Activated naive CD8-positive, alpha-beta T cell treated with anti-CD3 and anti-CD28 coated beads for 36 hours (primary cell): ENCODE measurements at places on chromosomes 2 and 18. TPM values are rescaled to one million over a fixed set of nuclear protein-coding genes. Genes with fewer than 3 reads are reported as not detected.

GRCh38 chr2:3601561-3602271 is 6.8 kb downstream of the COLEC11 start:
- H3K27me3 ChIP-seq, result peaks cover 4% of the 10 kb centered on the region
- H3K27ac ChIP-seq, result no peak overlapping the region
- H3K36me3 ChIP-seq, result no peaks in the 10 kb centered on the region
- H3K4me3 ChIP-seq, result no peak overlapping the region
- DNase-seq, result no peak
- H3K4me1 ChIP-seq, result peaks cover 19% of the 10 kb centered on the region

DNA sequence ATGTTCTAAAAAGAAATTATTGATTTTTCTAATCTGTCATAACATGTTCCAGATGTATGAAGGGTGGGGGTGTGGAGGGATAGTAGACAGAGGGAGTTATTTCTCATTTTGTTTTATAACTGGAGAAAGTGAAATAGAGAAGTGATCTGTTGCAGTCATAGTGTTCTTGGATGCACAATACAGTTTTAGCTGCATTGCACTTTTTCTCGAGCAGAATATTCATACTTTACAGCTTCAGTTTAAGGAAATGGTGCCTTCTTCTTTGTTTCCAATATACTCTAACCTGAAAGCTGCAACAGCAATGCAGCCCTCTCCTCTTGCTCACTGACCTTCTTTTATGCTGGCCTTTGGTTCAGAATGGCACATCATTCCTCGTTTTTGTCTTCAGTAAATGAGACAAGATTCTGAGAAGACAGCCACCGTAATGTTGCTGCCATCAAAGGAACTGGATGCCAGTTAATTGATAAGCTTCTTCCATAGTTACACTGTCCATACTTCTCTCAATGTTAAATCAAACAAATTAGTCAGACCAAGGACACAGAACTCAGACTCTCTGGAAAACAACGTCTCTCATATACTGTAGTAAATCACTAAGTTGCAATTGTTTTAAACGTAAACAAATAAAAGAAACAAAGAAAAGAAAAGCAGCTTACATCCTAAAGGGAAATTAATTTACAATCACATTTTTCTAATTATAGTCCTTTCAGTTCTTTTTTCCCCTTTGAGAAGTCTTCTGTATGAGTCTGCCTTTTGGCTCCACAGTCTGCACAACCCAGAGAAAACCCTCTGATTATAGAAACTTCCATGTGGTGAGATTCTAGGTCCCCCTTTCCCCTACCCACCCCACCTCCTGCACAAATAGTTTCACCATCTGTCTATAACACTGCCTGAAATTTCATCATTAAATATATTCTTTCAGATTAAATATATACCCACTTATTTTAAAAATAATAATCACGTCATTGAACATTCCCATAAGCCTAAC is 97.4 kb upstream of the UGP2 start:
- no peaks in the 10 kb centered on the region for H3K27me3 ChIP-seq
- peaks cover 4% of the 10 kb centered on the region for H3K36me3 ChIP-seq
- H3K4me3 ChIP-seq, result no peak overlapping the region

POMC gene
- total RNA-seq, result 6.8 TPM

CD8B2 gene
- total RNA-seq, result 4.6 TPM

GRCh38 chr2:29209551-29209950 is 94.3 kb downstream of the CLIP4 start:
- no peak for DNase-seq
- H3K4me3 ChIP-seq, result no peak overlapping the region
- H3K36me3 ChIP-seq, result peaks cover 4% of the 10 kb centered on the region
- H3K27ac ChIP-seq, result no peak overlapping the region
- H3K4me1 ChIP-seq, result no peaks in the 10 kb centered on the region

- H3K4me3 ChIP-seq, result no peak overlapping the region
- no peaks in the 10 kb centered on the region for H3K36me3 ChIP-seq
- no peak overlapping the region for H3K27ac ChIP-seq
- DNase-seq, result no peak
Observed at GRCh38 chr2:17800693-17801458, 15.4 kb upstream of the MSGN1 start.

DNA sequence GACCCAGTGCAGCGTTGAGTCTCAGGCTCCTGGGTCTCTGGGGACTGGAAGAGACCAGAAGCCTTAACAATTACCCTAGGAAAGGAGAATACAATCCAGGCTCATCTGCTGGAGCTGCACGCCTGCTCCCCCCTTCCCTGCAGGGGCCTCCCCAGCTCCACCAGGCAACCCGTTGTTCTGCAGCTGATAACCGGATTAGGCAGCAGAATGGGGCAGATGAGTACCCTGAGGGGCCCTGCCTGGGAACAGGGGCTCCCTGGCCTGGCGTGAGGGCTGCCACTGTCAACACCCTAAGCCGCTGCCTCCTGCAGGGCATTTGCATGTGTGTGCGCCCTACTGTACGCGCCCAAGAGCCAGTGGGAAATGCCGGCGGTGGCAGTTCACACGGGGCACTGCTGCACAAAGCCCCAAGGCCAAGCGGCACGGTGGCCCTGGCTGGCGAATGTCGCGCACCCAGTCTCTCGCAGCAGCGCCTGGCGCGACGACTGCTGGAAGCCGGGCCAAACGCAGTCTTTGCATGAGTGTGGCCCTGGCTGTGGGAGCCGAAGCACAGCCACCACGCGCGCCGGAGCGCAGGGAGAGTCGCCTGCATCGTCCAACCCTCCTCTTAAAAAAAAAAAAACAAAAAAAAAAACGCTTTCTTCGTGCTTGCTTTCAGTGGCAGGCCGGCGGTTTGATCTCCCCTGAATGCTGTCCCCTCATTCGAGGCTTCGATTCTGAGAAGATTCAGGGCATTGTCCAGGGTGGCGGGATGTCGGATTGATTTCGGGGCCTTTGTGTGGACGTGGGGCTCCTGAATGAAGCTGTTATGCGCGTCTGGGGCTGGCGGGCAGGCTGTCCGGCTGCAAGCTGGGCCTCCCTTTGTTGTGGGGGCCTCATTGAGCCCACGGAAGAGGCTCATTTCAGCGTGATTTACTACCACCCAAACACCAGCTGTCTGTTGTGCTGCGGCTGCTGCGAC is 63.8 kb downstream of the SETBP1 start:
- peaks cover 26% of the 10 kb centered on the region for H3K27me3 ChIP-seq
- H3K36me3 ChIP-seq, result no peaks in the 10 kb centered on the region
- no peak overlapping the region for H3K4me3 ChIP-seq
- no peak overlapping the region for H3K27ac ChIP-seq
- no peaks in the 10 kb centered on the region for H3K4me1 ChIP-seq

GRCh38 chr2:101520246-101520645 is 45.3 kb upstream of the RFX8 start:
- peaks cover 22% of the 10 kb centered on the region for H3K4me1 ChIP-seq
- H3K27ac ChIP-seq, result no peak overlapping the region
- H3K36me3 ChIP-seq, result peaks cover 6% of the 10 kb centered on the region
- no peak for DNase-seq
- H3K27me3 ChIP-seq, result no peaks in the 10 kb centered on the region
- H3K4me3 ChIP-seq, result no peak overlapping the region

MRPL44 gene
- 53.0 TPM for total RNA-seq

DNA sequence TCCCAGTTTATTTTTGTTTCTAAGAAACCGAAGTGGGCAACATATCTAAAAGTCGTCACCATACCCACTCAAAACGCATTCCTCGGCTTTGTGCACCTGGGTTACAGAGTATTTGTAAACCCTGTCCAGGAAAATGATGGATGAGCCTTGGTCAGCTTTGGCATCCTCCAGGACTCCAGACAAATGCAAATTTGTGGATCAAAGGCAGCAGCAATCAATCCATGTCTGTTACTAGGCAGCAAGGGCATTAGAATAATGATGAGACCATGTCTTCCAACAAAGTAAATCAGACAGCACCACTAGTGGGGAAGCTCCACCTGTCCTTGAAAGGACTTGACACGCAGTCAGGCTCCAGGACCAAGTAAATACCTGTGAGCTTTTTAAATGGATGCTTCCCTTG is 672.6 kb upstream of the GYPC start:
- no peak overlapping the region for H3K4me3 ChIP-seq
- H3K36me3 ChIP-seq, result no peaks in the 10 kb centered on the region
- DNase-seq, result no peak
- H3K27ac ChIP-seq, result no peak overlapping the region
- H3K4me1 ChIP-seq, result no peaks in the 10 kb centered on the region

- no peak overlapping the region for H3K4me3 ChIP-seq
- H3K4me1 ChIP-seq, result no peaks in the 10 kb centered on the region
- no peak for DNase-seq
- H3K27ac ChIP-seq, result no peak overlapping the region
- H3K27me3 ChIP-seq, result no peaks in the 10 kb centered on the region
Observed at GRCh38 chr2:150325656-150326314, 161.7 kb downstream of the RND3 start.

DNA sequence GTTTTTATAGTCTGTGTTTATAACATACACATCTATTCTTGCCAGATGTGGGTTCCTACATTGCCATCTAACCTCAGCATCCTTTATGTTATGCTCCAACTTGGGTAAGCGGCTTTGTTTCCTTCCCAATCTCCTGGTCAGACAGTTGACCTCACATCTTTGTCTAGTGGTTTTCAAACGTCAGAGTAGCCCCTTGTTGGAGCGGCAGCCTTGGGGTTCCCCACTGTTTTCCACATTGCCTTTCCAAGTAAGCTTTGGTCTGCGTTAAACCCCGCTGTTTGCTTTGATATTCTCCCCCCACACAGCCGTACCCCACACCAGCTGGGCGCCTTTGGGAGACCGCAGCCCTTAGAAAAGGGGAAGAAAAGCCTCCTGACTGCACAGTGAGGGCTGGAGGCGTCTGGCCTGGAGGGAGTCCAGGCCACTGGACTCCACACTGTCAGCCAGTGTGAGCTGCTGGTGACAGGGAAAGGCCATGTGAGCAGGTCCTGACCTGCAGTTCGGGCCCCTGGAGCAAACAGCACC is 83.3 kb downstream of the MALT1 start:
- H3K27me3 ChIP-seq, result peaks cover 4% of the 10 kb centered on the region
- H3K4me1 ChIP-seq, result peaks cover 25% of the 10 kb centered on the region
- peak overlapping the region; percentile 80 for H3K27ac ChIP-seq
- H3K36me3 ChIP-seq, result peaks cover 19% of the 10 kb centered on the region
- H3K4me3 ChIP-seq, result no peak overlapping the region

DNA sequence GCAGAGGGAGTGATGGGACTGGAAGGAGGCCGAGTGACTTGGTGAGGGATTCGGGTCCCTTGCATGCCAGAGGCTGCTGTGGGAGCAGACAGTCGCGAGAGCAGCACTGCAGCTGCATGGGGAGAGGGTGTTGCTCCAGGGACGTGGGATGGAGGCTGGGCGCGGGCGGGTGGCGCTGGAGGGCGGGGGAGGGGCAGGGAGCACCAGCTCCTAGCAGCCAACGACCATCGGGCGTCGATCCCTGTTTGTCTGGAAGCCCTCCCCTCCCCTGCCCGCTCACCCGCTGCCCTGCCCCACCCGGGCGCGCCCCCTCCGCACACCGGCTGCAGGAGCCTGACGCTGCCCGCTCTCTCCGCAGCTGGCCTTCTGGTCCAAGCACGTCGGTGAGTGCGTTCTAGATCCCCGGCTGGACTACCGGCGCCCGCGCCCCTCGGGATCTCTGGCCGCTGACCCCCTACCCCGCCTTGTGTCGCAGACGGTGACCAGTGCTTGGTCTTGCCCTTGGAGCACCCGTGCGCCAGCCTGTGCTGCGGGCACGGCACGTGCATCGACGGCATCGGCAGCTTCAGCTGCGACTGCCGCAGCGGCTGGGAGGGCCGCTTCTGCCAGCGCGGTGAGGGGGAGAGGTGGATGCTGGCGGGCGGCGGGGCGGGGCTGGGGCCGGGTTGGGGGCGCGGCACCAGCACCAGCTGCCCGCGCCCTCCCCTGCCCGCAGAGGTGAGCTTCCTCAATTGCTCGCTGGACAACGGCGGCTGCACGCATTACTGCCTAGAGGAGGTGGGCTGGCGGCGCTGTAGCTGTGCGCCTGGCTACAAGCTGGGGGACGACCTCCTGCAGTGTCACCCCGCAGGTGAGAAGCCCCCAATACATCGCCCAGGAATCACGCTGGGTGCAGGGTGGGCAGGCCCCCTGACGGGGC is 4.6 kb downstream of the PROC start:
- no peaks in the 10 kb centered on the region for H3K36me3 ChIP-seq
- H3K27me3 ChIP-seq, result peaks cover 51% of the 10 kb centered on the region
- peaks cover 5% of the 10 kb centered on the region for H3K4me1 ChIP-seq
- no peak overlapping the region for H3K27ac ChIP-seq
- peak; percentile 24 for DNase-seq
- peak overlapping the region; percentile 61 for H3K4me3 ChIP-seq

DNA sequence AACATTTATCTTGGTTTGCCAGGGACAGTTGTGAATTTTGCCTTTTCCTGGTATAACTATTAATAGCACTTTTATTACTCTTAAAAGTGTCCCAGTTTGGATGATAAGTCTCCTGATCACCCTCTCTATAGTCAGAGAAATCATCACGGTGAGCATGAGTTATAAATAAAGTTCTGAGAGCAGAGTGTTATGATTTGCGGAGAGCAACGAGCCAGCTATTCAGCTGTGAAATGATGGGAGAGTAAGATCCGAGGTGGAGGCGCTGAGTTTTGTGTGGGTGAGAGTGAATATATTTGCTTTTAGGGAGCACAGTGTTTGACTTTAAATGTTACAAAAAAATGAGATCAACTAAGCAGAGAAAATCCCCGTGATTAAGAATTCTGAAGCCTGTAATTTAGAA is 179.6 kb downstream of the DSC3 start:
- no peaks in the 10 kb centered on the region for H3K36me3 ChIP-seq
- no peaks in the 10 kb centered on the region for H3K4me1 ChIP-seq
- H3K27ac ChIP-seq, result no peak overlapping the region
- no peaks in the 10 kb centered on the region for H3K27me3 ChIP-seq
- no peak for DNase-seq

ASB18 gene
- total RNA-seq, result not detected

FIGN gene
- total RNA-seq, result not detected

GRCh38 chr18:58572181-58572580 is 56.7 kb downstream of the ALPK2 start:
- H3K4me1 ChIP-seq, result peaks cover 12% of the 10 kb centered on the region
- no peak overlapping the region for H3K27ac ChIP-seq
- no peaks in the 10 kb centered on the region for H3K27me3 ChIP-seq
- no peak overlapping the region for H3K4me3 ChIP-seq

GRCh38 chr2:40243581-40244187 is 208.2 kb downstream of the SLC8A1 start:
- H3K27me3 ChIP-seq, result peaks cover 6% of the 10 kb centered on the region
- H3K36me3 ChIP-seq, result no peaks in the 10 kb centered on the region
- no peak overlapping the region for H3K4me3 ChIP-seq
- no peaks in the 10 kb centered on the region for H3K4me1 ChIP-seq
- no peak for DNase-seq
- no peak overlapping the region for H3K27ac ChIP-seq

- no peaks in the 10 kb centered on the region for H3K36me3 ChIP-seq
- DNase-seq, result no peak
- H3K27ac ChIP-seq, result no peak overlapping the region
Observed at GRCh38 chr18:78720456-78721237, 259.0 kb upstream of the SALL3 start.

DNA sequence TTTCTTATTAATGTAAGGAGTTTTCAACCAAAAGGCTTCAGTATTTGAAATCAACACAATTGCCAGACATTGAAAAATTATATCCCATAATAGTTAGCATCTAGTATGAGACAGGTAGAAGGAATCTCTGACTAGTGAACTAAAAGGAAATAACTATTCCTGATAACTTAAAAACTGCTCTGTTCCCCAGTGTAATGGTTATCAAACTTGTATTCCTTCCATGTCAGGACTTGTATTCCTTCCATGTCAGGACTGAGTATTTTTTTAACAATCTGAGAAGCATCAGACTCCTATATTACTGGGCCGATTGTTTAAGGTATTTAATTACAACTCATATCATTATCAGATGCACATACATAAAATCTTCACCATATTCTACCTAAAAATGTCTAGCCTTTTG is 238.5 kb downstream of the HNMT start:
- no peak for DNase-seq
- H3K27me3 ChIP-seq, result no peaks in the 10 kb centered on the region
- H3K36me3 ChIP-seq, result no peaks in the 10 kb centered on the region
- no peak overlapping the region for H3K4me3 ChIP-seq
- H3K27ac ChIP-seq, result no peak overlapping the region
